CD14-positive monocyte (primary cell): ENCODE measurements at places on chromosomes 11 and 22. TPM values are rescaled to one million over a fixed set of nuclear protein-coding genes. Genes with fewer than 3 reads are reported as not detected.

- no peaks in the 10 kb centered on the region for H3K4me1 ChIP-seq
- no peak overlapping the region for H3K4me3 ChIP-seq
- peaks cover 2% of the 10 kb centered on the region for H3K27me3 ChIP-seq
- no peak for DNase-seq
- H3K27ac ChIP-seq, result no peak overlapping the region
- H3K36me3 ChIP-seq, result no peaks in the 10 kb centered on the region
These were observed 67.9 kb upstream of the SLC35C1 start for GRCh38 chr11:45737056-45737455.

GRCh38 chr22:47375621-47376321 lies 613.3 kb downstream of the TBC1D22A start:
- no peak overlapping the region for H3K27ac ChIP-seq
- no peaks in the 10 kb centered on the region for H3K27me3 ChIP-seq
- no peaks in the 10 kb centered on the region for H3K4me1 ChIP-seq
- no peak overlapping the region for H3K4me3 ChIP-seq
- no peaks in the 10 kb centered on the region for H3K36me3 ChIP-seq
- DNase-seq, result no peak

GRCh38 chr11:35721651-35722282 lies 59.2 kb downstream of the TRIM44 start:
- H3K36me3 ChIP-seq, result peaks cover 14% of the 10 kb centered on the region
- no peaks in the 10 kb centered on the region for H3K27me3 ChIP-seq
- peak overlapping the region; percentile 85 for H3K27ac ChIP-seq

DNA sequence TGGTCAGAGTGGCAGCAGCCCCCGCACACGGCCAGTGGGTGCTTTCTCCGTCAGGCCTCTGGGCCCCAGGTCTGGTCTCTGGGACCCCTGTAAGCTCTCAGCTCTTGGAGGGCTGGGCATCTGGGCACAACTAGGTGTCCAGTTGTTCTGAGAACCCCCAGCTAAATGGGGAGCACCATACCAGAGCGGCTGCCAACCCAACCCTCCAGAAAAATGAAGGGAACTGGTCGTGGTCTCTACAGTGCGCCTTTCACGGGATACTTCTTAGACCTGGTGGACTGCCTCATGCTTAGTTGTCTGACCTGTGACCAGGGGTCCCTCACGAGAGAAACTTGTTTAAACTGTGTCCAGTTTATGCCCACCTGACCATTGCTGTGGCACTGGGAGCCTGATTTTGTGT lies 104.9 kb downstream of the BCR start:
- DNase-seq, result no peak
- H3K4me1 ChIP-seq, result peaks cover 3% of the 10 kb centered on the region
- H3K27me3 ChIP-seq, result no peaks in the 10 kb centered on the region
- no peak overlapping the region for H3K27ac ChIP-seq
- H3K4me3 ChIP-seq, result no peak overlapping the region

DNA sequence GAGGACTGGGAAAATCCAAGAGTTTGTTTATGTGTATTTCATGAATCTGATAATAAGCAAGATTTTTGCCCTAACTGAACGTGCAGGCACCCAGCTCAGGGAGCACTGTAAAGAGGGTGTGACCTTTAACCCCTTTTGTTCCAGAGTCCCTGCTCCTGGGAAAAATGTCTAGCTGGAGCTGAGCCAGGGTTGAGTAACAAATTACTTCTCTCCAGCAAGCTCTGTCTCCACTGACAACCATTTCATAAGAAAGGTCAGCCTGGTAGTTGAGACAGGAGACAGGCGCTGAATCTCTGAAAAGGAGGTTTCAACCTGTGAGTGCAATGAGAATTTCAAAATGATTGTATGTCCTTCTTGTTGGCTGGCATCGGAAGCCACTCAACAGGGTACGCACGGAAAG lies 156.4 kb upstream of the NARS2 start:
- H3K4me1 ChIP-seq, result peaks cover 13% of the 10 kb centered on the region
- no peak for DNase-seq
- H3K4me3 ChIP-seq, result no peak overlapping the region
- no peaks in the 10 kb centered on the region for H3K36me3 ChIP-seq
- H3K27me3 ChIP-seq, result no peaks in the 10 kb centered on the region

DNA sequence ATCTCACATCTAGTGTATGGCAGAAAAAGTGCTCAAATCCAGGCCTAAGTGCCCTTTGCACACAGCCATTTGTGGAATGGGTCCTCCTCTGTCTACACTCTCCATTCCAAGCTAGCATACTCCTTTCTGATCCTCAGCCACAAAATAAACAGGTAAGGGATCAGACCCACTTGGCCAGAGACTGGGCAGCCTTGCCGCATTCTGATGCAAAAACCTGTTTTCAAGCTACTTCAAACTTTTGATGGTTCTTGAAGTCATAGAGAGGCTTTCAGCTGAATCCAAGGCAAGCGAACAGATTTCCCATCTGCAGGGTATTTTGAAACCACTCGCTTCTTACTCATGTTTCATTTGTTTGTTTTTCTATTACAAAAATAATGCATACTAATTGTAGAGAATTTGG lies 136.6 kb upstream of the NAV2 start:
- no peak overlapping the region for H3K4me3 ChIP-seq
- no peaks in the 10 kb centered on the region for H3K4me1 ChIP-seq
- no peak overlapping the region for H3K27ac ChIP-seq
- no peak for DNase-seq
- H3K27me3 ChIP-seq, result no peaks in the 10 kb centered on the region
- H3K36me3 ChIP-seq, result no peaks in the 10 kb centered on the region

DNA sequence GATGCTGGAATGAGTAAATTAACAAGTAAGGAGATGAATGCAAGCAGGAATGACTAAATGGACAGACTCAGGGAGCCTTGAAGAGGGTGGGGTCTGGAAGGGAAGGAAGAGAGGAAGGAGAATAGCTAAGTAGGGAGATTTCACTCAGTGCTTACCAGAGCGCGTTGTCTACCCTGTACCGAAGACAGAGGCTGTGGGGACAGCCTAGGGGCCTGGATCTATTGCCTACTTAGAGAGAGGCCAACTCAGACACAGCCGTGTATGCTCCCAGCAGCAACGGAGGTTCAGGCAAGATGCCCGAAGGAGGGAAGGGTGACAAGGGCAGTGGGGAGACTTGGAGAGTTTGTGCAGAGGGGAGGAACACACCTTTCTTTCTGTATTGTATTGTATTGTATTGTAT lies at the start of gene FOLR2:
Gene FOLR2, plus strand, starts transcription at position 157 of the 400 bp plus-strand sequence. CDS start 1,791 bp downstream, outside the sequence.
- no peaks in the 10 kb centered on the region for H3K27me3 ChIP-seq
- peaks cover 43% of the 10 kb centered on the region for H3K4me1 ChIP-seq
- peak within 1 kb of the TSS; percentile 19 for H3K4me3 ChIP-seq
- H3K27ac ChIP-seq, result peak within 1 kb of the TSS; percentile 87
- no peak for DNase-seq
- H3K36me3 ChIP-seq, result no peaks in the 10 kb centered on the region

- no peak overlapping the region for H3K27ac ChIP-seq
- no peak for DNase-seq
- no peaks in the 10 kb centered on the region for H3K36me3 ChIP-seq
- no peaks in the 10 kb centered on the region for H3K4me1 ChIP-seq
- H3K27me3 ChIP-seq, result no peaks in the 10 kb centered on the region
These were observed 91.9 kb upstream of the NTM start for GRCh38 chr11:131278472-131278871.

GRCh38 chr11:41074318-41074717 lies 385.1 kb downstream of the LRRC4C start:
- H3K4me3 ChIP-seq, result no peak overlapping the region
- no peaks in the 10 kb centered on the region for H3K36me3 ChIP-seq
- no peak overlapping the region for H3K27ac ChIP-seq
- DNase-seq, result no peak

GRCh38 chr11:70040869-70041501 lies 37.1 kb upstream of the ANO1 start:
- H3K27me3 ChIP-seq, result no peaks in the 10 kb centered on the region
- H3K27ac ChIP-seq, result no peak overlapping the region
- DNase-seq, result no peak
- no peaks in the 10 kb centered on the region for H3K4me1 ChIP-seq
- H3K4me3 ChIP-seq, result no peak overlapping the region

The ANGPTL5 gene
- not detected in 2 replicates for polyA plus RNA-seq

The TMEM86A gene
- 1.3 TPM for polyA plus RNA-seq

The SLC22A12 gene
- polyA plus RNA-seq, result not detected

The TRIM29 gene
- not detected for polyA plus RNA-seq

The IGLL1 gene
- not detected in 2 replicates for polyA plus RNA-seq
